IPS DF 19.7 (cell line): ENCODE measurements at places on chromosomes 2 and 18.

GRCh38 chr18:61169386-61169785 is 163.8 kb upstream of the CDH20 start:
- DNase-seq = no peak

DNA sequence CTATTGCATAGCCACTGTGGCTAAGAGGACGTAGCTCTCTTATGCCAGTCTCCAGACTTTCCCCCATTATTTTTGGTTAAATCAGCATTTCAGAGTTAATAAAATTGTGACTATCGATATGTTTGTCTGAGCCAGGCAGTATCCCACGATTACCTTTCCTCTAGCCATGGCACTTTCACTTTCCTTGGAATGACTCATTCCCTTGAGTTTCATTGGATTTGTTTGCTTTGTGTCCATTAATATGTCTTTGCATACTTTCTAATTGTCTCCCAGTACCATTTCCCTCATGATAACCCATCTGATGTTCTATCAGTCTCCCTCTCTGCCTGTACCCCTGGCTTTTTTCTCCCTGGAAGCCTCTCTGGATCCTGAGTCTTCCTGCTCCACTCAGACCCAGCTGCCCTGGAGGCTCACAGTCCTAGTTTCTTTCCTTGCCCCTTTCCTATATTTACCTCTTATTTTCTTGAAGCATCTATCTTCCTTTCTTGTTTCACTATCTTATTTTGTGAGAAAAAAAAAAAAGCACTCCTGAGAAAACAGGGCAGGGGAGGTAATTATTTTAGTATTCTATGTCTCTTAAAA is 126.1 kb downstream of the MTX2 start:
- no peak for DNase-seq

DNA sequence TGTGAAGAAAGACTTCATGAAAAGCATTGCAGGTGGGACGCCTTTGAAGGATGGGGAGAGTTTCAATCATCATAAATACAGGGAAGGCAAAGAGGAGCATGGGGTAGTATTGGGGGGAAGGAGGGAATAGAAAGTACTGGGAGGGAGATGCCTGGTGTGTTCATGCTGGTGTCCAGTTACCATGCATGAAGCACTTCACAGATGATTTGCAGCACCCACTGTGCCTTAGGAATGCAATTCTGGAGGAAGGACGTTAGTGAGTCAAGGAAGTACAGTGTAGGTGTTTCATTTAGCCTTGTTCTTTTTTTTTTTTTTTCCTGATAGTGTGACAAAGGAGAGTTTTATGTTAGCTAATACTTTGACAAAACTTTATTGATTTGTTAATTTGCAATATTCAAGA is 36.8 kb downstream of the ADAM23 start:
- no peak for DNase-seq

DNA sequence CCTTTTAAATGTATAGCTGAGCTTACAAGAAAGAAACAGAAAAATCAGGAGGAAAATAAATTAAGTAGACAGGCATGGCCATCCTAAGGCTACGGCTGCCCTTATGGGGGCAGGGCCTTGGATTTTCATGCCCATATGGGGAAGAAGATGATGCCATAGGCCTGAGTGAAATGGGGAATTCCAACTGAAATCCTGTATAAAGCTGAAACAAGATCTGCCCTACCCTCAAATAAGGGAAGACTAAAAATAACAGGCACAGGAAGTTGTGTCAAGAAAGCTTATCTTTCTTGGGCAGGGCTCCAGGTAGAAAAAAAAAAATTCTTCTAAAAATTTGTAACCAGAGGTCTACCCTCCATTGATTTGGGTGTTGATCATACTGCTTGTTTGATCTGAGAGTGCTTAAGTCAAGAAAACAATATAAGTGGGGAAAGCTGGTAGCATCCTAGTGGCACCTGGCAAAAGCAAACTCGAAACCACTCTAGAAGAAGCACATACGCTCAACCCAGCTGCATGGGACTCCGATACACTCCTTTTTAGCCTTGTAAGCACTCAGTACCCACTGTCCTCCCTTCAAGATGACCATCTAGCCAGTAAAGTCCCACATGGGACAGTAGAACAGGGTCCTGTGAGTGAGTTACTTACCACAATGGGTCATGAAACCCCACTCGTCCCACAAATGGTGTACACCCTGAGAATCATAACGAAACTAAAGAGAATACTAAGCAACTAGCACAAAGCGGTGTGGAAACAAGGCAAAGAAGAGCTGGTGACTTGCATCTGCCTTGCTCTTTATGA is 22.3 kb downstream of the DNAH7 start:
- no peak for DNase-seq

DNA sequence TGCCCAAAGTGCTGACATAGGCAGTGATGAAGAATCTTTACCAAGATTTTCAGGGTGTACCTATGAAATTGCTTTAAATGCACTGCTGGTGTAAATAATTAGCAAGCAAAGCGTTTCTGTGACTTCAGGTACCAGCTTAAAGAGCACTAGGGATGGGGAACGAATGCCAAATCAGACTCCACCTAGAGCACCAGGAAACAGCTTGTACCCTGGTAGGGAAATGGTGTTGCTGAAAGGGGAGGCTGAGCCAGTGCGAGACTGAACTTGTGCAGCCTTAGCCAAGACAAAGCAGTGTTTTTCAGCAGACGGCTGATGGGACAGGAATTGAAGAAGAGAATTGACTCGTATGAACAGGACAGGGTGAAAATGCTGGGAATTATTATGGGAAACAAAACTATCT is 65.6 kb downstream of the TWSG1 start:
- DNase-seq = no peak

DNA sequence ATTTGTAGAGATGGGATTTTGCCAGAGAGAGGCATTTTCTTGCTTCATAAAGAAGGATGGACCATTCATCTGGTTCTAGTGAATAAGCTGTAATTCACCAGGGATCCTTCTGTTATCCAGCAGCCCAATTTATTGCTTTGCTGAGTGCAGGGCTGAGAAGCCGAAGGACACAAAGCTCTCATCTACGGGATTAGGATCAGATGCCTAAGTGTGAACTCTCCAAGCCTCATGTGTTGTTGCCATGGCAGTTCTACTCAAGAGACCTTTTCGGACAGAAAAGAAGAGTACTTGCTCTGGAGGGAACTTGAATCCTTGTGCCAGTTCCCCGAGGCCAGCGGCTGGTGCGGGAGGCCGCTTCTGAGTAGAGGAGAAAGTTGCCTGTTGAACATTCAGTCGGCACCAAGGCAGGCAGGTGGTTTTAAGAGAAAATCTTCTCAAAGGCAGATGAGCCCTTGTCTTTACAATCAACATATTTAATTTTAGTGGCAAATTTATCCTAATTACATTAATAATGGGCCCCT is 38.4 kb upstream of the MBP start:
- DNase-seq = no peak
